ENCODE measurements at places on chromosomes 6 and 20.

DNA sequence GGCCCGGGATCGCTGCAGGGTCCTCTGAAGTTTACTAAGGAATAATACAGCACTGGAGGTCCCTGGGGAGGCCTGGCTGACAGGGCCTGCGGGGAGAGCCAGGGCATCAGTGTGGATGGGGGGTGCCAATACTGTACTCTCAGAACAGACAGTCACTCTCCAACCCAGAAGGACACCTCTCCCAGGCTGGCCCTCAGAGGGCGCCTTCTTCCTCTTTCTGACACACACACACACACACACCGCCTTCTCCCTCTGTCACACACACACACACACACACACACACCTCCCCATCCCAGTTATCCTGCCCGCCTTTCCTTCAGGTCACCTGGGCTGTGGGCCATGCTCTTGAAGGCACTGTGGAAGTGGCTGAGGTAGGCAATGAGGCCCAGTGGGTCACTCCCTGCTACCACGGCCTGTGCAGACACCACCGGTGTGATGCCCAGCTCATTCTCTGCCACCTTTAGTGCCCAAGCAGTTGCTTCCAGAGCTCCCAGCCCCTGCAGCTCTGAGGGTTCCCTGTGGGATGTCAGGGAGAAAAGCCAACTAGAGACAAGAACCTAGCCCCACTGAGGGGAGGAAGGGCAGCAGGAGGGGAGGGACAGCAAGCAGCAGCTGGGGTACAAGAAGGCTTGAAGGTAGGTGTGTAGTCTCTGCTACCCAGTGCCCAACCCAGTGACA lies 7.5 kb downstream of the SMPD2 start:
- no peak for DNase-seq

GRCh38 chr20:49476016-49476355 lies 6.5 kb downstream of the KCNB1 start:
- DNase-seq: no peak

DNA sequence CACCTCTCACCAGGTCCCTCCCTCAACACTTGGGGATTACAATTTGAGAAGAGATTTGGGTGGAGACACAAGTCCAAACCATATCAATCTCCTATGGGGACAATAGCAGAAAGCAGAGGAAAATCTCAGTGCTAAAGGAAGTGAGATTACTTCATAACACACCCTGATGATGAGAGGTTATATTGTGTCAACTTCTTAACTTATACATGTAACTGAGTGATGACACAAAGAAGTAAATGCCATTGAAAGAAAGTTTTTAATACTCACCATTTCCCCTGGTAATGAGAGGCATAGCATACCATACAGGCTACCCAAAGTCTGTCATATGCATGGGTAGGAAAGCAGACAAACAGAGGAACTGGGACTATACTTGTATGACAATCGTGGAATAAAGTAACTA lies 137.2 kb downstream of the MMUT start:
- DNase-seq: no peak

DNA sequence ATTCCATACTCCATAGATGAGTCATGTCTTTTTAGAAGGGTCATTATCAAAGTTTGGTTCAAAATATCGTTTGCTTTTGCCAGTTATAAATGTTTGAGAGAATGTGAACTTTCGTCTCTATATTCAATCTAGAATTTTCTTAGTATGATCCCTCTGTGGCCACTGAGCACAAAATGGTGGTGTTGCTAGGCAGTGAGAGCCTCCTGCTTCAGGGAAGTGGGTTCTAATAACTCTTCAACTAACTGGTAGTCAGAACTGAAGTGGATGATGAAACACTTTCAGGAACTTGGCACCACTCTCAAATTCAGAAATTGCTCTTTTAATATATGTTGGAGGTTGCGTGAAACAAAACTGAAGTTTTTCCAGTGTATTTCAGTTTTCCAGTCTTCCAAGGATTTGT lies 125.0 kb upstream of the DOK5 start:
- no peak for DNase-seq

GRCh38 chr6:33616913-33617312 lies 4.2 kb upstream of the ITPR3 start:
- DNase-seq: no peak

DNA sequence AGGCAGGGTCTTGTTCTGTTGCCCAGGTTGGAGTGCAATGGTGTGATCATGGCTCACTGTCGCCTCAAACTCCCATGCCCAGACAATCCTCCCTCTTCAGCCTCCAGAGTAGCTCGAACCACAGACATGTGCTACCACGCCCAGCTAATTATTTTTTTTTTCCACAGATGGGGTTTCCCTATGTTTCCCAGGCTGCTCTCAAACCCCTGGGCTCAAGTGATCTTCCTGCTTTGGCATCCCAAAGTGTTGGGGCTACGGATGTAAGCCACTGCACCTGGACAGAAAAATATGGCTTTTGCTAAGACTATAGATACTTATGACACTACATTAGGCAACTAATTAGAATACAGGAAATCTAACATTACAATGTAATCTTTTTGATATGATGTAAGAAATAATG lies 17.9 kb downstream of the RNF24 start:
- no peak for DNase-seq

GRCh38 chr20:48567145-48567544 lies 260.7 kb downstream of the PREX1 start:
- no peak for DNase-seq

- DNase-seq: no peak
These were observed 135.1 kb upstream of the CNR1 start for GRCh38 chr6:88301256-88301655.

- DNase-seq: peak; percentile 63
These were observed at the start of gene RGL2 for GRCh38 chr6:33298773-33299236. Gene RGL2 (minus strand): TSS chr6:33298942. CDS start chr6:33298610, 332 bp downstream.

DNA sequence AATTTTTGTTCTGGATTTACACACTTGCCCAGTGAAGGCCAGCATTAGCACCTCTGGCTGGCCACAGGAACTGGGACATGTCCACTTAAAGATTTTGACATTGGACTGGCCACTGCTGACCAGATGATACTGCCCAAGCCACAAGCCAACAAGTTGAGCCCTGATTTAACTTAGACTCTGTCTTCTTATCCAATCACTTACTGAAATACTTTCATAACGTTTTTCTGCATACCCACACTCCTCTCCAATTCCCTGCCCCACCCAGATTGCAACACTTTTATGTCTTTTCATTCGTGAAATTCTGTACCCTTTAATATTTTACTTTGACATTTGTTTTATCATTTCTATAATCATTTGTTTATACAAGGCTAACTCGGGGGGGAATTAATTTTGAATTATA lies 170.3 kb upstream of the TAB2 start:
- DNase-seq: no peak

DNA sequence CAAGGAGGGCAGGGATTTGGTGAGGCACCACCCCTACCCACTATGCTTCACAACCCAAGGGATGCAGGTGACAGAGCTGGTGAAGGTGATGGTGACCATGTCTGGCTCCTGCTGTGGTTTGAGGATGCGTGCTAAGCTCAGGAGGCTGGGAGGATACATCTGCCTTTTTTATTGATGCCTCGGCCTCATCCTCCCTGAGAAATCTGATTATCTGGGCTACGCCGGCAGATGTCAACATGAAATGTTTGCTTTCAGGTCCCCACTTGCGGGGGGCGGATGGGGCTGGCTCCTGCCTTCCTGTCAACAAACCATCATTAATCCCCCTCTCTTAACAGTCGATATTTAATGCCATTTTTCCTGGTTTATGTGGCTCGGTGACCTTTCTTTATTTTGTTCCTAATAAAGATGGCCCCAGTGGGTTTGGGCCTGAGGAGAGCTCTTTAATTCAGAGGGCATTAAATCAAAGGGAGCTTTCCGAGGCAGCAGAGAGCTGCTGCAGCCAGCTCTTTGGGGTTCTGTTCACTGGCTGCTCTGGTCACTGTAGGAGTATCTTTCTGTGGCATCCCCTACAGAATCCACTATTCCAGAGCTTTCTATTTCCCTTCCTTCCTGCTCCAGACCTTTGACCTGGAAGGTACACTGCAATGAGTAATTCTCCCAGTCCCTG lies 33.5 kb upstream of the LRFN2 start:
- no peak for DNase-seq

GRCh38 chr6:157989541-157990289 lies 8.1 kb downstream of the SYNJ2 start:
- DNase-seq: no peak

DNA sequence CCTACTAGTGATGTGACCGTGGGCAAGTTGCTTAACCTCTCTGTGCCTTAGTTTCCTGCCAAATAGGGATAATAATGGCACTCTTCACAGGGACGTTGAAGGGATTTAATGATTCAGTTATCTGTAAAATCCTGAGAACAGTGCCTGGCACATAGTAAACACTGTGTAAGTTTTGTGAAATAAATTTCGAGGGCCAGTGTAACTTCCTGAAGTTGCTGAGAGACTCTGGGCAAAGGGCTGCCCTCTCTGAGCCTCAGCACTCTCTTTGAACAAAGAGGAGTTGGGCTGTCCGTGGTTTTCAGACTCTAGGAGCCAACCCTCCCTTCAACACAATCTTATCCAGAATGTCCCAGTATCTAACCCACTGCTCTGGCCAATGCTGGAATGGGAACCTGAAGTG lies 2.5 kb upstream of the TEAD3 start:
- no peak for DNase-seq

- no peak for DNase-seq
These were observed 24.1 kb downstream of the CFAP61 start for GRCh38 chr20:20076297-20077065.

All from activated gamma-delta T cell treated with Interleukin-2 at 50 U/mL for 16 hours (primary cell).